ENCODE measurements at places on chromosomes 5 and 9.

DNA sequence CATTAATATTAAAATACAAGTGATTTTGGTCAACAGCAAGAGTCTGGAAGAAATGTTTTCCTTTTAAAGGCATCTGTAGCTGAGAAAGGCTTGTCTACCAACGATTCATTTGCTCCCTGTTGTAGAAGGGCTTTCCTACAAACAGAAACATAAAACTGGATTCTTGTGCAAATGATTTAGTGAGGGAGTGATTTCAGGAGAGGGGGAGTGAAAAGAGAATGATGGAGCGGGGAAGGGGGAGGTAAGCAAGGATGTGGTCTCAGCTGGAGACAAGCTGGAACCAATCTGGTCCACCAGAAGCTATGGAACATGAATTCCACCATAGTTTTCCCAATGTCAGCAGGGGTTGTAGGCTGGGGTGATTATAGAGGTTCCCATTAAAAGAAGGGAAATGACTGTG, 196.3 kb downstream of the FBXO4 start:
- H3K27me3 ChIP-seq = no peaks in the 10 kb centered on the region
- H3K27ac ChIP-seq = no peak overlapping the region
- no peaks in the 10 kb centered on the region for H3K36me3 ChIP-seq
- H3K4me1 ChIP-seq = no peaks in the 10 kb centered on the region
- no peak for DNase-seq

DNA sequence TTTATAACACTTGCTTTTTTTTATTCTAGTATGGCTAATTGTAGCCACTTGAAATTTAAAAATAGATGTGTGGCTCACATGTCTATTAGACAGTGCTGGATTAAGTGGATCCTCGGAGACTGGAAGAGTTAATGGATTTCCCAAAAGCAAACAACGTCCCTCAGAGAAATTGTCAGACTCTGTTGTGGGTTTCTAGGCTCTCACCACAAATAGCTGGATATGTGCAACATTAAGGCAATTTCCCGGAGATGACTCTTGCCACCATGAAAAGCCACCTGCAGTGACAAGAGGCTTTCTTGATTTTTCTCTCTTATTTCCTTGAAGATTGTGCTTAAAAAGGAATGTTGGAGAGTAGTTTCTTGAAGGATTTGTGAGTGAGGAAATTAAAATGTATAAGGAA, 43.2 kb downstream of the TMEM167A start:
- no peak overlapping the region for H3K4me3 ChIP-seq
- no peak for DNase-seq
- H3K36me3 ChIP-seq = no peaks in the 10 kb centered on the region
- H3K27me3 ChIP-seq = no peaks in the 10 kb centered on the region
- no peaks in the 10 kb centered on the region for H3K4me1 ChIP-seq
- no peak overlapping the region for H3K27ac ChIP-seq

GRCh38 chr5:179766021-179766725, 27.6 kb upstream of the LTC4S start:
- peak; percentile 51 for DNase-seq
- no peak overlapping the region for H3K27ac ChIP-seq
- H3K36me3 ChIP-seq = peaks cover 50% of the 10 kb centered on the region
- H3K4me3 ChIP-seq = no peak overlapping the region
- H3K27me3 ChIP-seq = no peaks in the 10 kb centered on the region

- H3K27ac ChIP-seq = no peak overlapping the region
These were observed 41.6 kb upstream of the FBN2 start for GRCh38 chr5:128579639-128580038.

DNA sequence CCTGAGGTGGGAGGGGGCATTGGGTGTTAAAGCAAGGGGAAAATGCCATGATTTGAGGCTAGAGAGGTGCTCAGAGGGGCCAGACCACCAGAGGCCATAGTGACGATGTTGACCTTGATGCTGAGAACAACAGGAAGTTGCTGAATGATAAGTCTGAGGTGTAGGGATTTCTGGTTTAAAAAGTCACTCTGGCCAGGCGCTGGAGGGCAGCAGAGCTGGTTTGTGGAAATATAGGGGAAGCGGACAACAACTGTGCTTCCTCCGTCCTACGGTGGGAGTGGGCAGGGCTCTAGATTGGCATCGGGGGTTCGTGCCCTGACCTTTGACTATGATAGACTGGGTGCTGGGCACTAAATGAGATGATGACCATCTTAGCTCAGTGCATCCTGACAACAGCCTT, 44.7 kb downstream of the STOM start:
- DNase-seq = peak; percentile 12
- no peaks in the 10 kb centered on the region for H3K4me1 ChIP-seq
- H3K27me3 ChIP-seq = no peaks in the 10 kb centered on the region
- peaks cover 88% of the 10 kb centered on the region for H3K36me3 ChIP-seq
- no peak overlapping the region for H3K4me3 ChIP-seq

DNA sequence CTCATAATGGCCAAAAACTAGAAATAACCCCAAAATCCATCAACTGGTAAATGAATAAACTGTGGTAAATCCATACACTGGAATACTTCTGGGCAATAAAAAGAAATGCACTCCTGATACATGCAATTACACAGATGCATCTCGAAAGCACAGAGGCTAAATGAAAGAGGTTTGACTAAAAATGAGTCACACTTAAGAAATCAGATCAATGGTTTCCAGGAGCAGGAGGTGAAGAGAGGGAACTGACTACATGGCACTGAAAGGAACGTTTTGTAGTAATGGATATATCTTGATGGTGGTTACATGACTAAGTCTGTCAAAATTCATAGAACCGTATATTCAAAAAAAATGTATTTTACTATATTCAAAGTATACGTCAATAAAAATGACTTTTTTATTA, 42.4 kb downstream of the STRBP start:
- H3K36me3 ChIP-seq = no peaks in the 10 kb centered on the region
- no peak overlapping the region for H3K4me3 ChIP-seq
- H3K27ac ChIP-seq = no peak overlapping the region
- DNase-seq = no peak
- no peaks in the 10 kb centered on the region for H3K27me3 ChIP-seq
- no peaks in the 10 kb centered on the region for H3K4me1 ChIP-seq

DNA sequence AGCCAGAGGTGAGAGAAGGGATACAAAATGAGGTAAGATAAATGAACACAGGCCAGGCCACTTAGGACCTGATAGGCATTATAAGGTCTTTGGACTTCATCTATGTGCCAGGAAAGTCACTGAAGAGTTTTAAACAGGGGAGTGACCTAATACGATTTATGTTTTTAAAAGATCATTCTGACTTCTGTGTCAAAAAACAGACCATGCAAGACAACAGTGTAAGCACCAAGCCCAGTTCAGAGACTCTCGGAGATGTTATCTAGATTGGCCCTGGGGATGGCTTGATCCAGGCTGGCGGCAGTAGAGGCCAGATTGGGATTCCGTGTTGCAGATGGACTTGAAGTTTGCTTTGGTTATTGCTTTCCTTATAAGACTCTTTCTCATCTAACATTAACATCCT, 43.0 kb upstream of the DPYSL3 start:
- DNase-seq = no peak
- no peaks in the 10 kb centered on the region for H3K4me1 ChIP-seq
- no peaks in the 10 kb centered on the region for H3K27me3 ChIP-seq
- no peak overlapping the region for H3K27ac ChIP-seq
- H3K4me3 ChIP-seq = no peak overlapping the region
- no peaks in the 10 kb centered on the region for H3K36me3 ChIP-seq

DNA sequence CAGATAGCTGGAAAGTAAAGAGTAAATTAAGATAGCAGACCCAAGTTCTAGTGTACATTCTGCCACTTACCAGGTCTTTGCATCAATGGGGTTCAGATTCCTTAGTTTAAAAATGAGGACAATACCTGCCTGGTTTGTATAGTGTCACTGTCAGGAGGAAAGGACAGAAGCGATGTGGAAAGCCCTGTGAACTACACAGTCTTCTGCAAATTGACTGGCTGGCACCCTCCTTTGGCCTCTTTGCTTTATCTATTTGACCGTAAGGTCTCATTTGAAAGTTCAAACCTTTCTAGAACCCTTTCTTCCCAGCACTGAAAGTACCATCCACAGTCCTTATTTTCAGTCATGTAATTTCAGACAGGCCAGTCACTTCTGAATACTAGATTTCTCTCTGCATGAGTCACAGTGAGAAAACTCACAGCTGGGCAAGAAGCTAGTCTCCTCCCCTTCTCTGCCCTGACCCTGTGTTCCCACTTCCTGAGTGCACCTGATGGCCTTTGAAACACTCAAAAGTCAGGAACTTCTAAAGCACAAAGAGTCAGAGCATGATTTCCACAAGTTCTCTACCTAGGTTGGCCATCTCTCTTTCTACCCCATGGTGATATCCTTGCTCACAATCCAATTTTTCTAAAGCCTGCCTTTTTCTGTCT, 91.3 kb upstream of the RASEF start:
- no peaks in the 10 kb centered on the region for H3K27me3 ChIP-seq
- no peak overlapping the region for H3K27ac ChIP-seq
- no peaks in the 10 kb centered on the region for H3K4me1 ChIP-seq
- DNase-seq = no peak

DNA sequence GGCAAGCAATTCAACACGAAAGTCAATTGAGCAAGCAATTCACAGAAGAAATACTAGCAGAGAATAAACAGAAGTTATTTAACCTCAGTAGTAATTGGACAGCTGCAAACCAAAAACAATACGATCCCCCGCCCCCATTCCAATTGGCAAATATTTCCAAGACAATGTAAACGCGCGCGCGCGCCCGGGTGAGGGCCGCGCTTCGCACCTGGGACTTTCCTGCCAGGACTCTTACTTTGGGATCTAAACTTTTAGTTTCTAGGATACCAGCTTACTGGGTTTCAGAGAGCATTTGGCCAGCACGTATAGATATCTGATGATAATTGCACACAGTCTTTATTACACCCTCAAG, 8.6 kb downstream of the RUFY1 start:
- peaks cover 18% of the 10 kb centered on the region for H3K4me1 ChIP-seq
- H3K27ac ChIP-seq = peak overlapping the region; percentile 51
- no peaks in the 10 kb centered on the region for H3K27me3 ChIP-seq

DNA sequence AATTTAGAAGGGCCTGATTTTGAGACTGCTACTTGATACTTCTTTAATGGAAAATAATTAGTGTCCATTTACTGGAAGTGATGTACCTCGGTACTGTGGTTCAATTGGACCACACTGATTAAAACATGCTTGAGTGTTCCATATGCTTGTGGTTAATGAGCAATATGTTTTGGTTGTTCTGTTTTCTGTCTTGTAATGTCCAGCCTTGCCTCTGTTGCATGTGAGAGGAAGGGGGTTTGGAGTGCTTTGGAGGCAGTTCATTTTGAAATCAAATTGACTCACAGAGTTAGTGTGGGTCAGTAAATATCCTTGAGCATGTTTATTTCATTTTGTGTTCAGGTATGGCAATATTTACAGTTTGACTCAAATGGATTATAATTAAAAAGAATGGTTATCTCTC, 334.4 kb downstream of the ARHGEF28 start:
- no peak for DNase-seq
- no peaks in the 10 kb centered on the region for H3K4me1 ChIP-seq
- no peaks in the 10 kb centered on the region for H3K36me3 ChIP-seq
- H3K27me3 ChIP-seq = no peaks in the 10 kb centered on the region
- no peak overlapping the region for H3K27ac ChIP-seq
- H3K4me3 ChIP-seq = no peak overlapping the region

GRCh38 chr9:130092910-130093309, 39.2 kb downstream of the GPR107 start:
- H3K27me3 ChIP-seq = no peaks in the 10 kb centered on the region
- no peak for DNase-seq
- H3K36me3 ChIP-seq = peaks cover 71% of the 10 kb centered on the region
- H3K4me3 ChIP-seq = no peak overlapping the region

DNA sequence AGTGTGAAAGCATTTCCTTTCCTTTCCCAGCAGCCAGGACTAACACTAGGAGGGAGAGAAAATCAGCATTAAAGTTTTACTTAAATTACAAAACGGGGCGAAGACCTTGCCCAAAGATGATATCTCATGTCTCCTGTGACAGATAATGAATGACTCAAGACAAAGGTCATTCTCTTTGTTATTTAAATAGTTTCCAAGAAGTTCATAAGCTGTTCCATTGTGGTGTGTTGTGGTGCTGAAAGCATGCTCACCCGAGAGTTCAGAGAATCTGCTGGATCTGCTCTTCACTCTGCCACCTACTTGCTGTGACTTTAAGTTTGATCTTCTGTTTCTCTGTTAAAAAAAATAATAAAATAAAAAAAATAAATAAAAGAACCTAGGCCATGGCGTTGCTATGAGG, 265.9 kb upstream of the NR4A3 start:
- DNase-seq = no peak
- H3K27me3 ChIP-seq = no peaks in the 10 kb centered on the region
- H3K4me3 ChIP-seq = no peak overlapping the region

DNA sequence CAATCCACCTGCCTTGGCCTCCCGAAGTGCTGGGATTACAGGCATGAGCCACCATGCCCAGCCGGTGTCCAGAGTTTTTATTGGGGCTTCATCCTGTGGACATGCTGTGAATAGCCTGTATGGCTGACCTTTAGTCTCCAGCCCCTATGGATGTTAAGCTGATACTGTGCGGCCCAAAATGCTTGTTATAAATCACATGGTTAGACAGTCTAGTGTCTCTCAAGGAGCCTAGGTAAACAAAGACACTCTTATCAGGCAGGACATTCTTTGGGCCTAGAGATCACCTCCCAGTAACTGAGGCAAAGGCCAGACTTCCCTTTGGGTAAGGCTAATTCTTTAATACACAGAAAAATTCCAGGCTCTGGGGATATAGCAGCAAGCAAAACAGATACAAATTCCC, 22.0 kb upstream of the SLC46A2 start:
- H3K27ac ChIP-seq = no peak overlapping the region
- H3K27me3 ChIP-seq = no peaks in the 10 kb centered on the region
- no peak for DNase-seq
- H3K4me1 ChIP-seq = no peaks in the 10 kb centered on the region
- no peak overlapping the region for H3K4me3 ChIP-seq

GRCh38 chr5:109335114-109335513, 74.7 kb downstream of the PJA2 start:
- H3K27me3 ChIP-seq = no peaks in the 10 kb centered on the region
- H3K4me1 ChIP-seq = peaks cover 4% of the 10 kb centered on the region
- no peak overlapping the region for H3K27ac ChIP-seq
- no peaks in the 10 kb centered on the region for H3K36me3 ChIP-seq
- no peak for DNase-seq

- H3K4me1 ChIP-seq = peaks cover 14% of the 10 kb centered on the region
- H3K4me3 ChIP-seq = no peak overlapping the region
- no peaks in the 10 kb centered on the region for H3K36me3 ChIP-seq
These were observed 126.3 kb downstream of the EFNA5 start for GRCh38 chr5:107544476-107544875.

DNA sequence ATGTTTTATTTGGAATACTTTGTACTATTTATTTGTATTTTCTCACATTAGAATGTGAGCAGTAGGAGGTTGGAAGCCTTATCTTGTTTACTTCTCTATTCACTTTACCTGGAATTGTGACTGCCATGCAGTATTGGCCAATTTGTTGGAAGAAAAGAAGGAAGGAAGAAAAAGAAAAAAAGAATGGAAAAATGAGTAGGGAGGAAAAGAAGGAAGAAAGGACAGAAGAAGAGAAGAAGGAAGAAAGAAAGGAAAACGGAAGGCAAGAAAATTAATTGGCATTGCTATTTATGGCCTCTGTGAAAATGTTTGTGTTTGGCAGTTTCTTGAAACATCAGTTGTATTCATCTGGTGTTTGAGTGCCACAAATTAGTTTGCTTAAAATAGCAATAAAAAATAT, 575.2 kb upstream of the ZNF608 start:
- no peak for DNase-seq
- H3K4me1 ChIP-seq = peaks cover 14% of the 10 kb centered on the region
- H3K27ac ChIP-seq = no peak overlapping the region
- H3K36me3 ChIP-seq = no peaks in the 10 kb centered on the region
- H3K27me3 ChIP-seq = no peaks in the 10 kb centered on the region

GRCh38 chr5:176646049-176646706, 1.1 kb upstream of the TSPAN17 start:
- no peaks in the 10 kb centered on the region for H3K27me3 ChIP-seq
- peaks cover 20% of the 10 kb centered on the region for H3K4me1 ChIP-seq
- no peak for DNase-seq
- no peaks in the 10 kb centered on the region for H3K36me3 ChIP-seq
- H3K27ac ChIP-seq = peak overlapping the region; percentile 76
